Stimulated activated CD8-positive, alpha-beta memory T cell treated with anti-CD3 and anti-CD28 coated beads, Interleukin-7, amount 100 ng/mL, for 1 hour (primary cell): ENCODE measurements at places on chromosomes 6 and 20.

DNA sequence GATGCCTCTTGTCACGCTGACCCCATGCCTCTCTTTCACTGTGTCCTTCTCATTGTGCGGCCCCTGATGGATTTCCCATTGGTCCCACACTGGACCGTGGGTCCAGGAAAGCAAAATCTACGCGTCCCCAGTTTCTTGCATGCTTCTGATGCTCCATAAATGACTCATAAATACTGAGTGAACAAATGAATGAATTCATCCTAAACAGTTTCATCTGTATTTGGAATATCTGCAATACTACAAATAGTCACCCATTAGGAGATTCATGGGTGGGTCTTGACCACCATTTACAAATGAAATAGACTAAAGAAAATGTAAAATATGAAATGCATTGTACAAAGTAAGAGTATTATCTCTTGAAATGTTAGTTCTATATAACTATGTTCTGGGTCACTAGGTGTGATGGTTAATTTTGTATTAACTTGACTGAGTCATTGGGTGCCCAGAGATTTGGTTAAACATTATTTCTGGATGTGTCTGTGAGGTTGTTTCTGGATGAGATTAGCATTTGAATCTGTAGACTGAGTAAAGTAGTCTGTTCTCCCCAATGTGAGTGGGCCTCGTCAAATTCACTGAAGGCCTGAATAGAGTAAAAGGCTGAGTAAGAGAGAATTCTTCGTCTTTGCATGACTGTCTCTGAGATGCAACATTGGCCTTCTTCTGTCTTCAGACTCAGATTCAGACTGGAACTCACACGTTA is 448.7 kb downstream of the PREX1 start:
- DNase-seq: no peak

- DNase-seq: no peak
Measured at GRCh38 chr20:38196592-38196991, 31.5 kb upstream of the TGM2 start.

GRCh38 chr6:118387921-118388701 is 160.0 kb upstream of the PLN start:
- DNase-seq: no peak

DNA sequence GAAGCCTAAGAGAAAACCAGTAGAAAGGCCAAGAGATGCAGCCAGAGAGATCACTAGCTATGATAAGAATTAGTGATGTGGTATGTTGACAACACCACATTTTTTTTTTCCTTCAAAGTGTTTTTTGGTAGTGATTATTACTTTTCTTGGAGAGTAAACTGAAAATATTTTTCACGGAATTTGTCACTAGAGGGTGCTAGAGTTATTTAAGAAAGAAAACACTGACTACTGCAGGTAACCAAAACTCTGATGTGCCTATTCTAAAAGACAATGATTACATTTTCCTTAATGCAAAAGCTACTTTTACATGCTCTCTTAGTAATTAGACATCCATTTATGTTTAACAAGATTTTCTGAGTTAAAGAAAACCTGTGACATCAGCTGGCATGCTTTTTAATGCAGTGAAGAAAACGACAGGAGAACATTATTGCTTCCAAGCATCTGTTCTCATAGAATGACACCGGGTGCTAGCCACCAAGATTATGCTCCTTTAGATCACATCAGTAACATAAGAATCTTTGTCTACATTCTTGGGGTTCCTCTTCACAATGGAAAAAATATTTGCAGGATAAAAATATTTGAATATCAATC is 28.8 kb downstream of the RWDD2A start:
- no peak for DNase-seq

DNA sequence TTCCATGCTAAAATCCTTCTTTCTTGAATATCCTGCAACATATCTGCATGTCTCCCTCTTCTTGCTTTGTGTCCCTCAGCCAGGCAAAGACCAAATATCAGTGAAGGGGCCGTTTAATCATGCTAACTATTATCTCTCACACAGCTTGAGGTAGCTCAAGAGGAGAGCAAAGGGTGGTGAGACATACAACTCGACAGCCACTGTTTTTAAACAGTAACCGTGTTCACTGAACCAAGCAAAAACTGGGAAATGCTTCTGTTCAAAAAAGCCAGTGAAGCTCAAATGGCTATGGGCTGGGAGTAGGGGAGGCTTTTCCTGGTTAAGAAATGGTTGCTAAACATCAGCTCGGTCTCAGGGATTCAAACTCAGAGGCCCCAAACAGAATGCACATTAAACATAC is 83.4 kb downstream of the MAP7 start:
- DNase-seq: no peak

- no peak for DNase-seq
Measured at GRCh38 chr6:4698901-4699659, 77.1 kb upstream of the CDYL start.

- no peak for DNase-seq
Measured at GRCh38 chr6:41100871-41101287, 28.1 kb downstream of the NFYA start.

DNA sequence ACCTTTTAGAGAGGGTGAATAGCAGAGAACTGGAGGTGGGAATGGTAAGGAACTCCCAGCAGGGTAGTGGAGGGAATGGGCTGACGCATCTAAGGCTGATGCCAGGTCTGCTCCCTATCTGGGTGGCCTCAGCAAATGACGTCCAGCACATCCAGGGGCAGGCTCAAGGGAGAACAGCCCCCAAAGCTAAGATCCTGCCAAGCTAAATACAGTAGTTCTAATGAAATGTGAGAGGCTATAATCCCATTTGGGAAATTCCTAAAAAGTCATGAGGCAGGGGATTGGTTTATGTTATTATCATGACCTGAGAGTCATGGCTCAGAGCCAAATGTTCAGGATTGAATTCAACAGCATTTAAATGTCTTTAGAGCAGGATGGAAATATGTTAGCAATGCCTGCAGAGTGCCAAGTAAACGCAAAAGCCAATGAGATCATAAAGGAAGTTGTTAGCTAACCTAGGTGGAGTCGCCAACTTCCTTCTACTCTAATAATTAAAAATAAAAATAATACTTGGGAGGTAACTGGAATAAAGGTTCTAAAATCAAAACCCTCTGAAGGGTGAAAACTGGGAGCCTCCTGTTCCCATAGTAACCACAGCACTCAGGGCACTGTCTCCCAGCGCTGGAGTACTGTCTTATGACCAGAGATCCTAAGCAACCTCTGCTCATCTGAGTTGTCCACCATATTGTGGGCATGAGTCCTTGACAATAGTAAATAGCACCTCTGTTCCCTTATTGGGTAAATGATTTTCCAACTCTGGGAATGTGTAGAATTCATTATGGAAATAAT is 34.8 kb downstream of the IYD start:
- no peak for DNase-seq

DNA sequence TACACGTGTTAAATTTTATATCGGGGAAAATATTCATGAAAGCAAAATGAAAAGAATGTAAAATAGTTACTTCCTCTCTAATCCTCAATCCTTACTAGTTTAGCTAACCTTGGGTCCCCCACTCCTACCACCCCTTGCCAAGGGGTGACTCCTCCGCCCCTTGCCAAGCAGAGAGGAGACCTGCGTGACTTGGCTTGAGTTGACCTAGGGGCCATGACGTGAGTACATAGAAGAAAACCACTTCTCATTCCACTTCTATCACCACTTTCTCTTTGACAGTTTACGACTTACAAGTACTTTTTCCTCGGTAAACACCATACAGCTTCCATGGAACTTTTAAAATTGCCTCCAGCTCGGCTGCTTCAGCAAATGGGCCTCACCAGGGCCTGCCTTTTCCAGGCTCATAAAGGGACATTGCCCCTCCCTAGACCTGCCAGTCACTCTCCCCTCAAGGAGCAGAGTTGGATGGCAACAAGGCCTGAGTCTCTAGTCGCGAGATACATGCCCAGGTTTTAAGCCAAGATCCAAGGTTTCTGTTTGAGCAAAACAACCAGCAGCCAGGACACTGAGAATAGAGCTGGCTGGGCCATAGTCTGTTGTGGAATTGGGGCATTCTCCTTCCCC is 29.9 kb downstream of the SDCBP2 start:
- no peak for DNase-seq

- DNase-seq: peak; percentile 5
Measured at GRCh38 chr6:52362443-52363227, 684 bp downstream of the PAQR8 start.

- DNase-seq: no peak
Measured at GRCh38 chr6:4777394-4777935, 1.3 kb downstream of the CDYL start.

DNA sequence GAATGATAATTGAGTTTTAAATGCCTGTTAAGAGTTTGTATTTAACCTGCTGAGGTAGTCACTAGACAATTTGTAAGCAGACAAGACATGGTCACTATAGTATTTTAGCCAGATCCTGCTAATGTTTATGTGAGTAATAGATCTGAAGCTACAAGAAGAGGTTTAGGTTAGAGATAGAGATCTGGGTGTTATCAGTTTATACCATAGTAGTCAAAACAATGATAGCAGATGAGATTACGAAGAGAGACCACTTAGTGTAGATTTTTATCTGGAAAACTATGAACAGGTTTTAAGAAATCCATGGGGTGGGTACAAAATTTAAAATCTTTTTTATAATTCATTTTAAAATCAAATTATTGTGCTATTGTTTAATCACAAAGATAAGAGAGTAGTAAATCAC is 47.5 kb downstream of the PHIP start:
- DNase-seq: no peak

DNA sequence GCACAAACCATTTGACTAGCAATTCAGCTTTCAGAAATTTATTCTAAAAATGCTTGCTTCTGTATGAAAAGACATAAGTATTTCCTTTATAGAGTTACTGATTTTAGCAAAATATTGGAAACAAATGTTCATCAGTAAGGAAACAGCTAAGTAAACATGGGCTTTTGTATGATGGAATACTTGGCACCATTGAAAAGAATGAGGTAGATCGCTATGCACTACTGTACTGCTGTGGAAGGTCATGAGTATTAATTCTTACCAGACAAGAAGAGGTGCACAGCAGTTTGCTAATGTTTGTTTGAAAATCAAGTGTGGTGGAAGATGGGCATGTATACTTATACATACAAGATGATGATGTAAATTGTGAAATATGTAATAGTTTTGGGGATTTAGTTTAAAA is 73.0 kb downstream of the FARS2 start:
- no peak for DNase-seq

- no peak for DNase-seq
Measured at GRCh38 chr6:82185948-82186535, 61.5 kb downstream of the IBTK start.

GRCh38 chr20:2833761-2834160 is 6.7 kb downstream of the PCED1A start:
- no peak for DNase-seq

DNA sequence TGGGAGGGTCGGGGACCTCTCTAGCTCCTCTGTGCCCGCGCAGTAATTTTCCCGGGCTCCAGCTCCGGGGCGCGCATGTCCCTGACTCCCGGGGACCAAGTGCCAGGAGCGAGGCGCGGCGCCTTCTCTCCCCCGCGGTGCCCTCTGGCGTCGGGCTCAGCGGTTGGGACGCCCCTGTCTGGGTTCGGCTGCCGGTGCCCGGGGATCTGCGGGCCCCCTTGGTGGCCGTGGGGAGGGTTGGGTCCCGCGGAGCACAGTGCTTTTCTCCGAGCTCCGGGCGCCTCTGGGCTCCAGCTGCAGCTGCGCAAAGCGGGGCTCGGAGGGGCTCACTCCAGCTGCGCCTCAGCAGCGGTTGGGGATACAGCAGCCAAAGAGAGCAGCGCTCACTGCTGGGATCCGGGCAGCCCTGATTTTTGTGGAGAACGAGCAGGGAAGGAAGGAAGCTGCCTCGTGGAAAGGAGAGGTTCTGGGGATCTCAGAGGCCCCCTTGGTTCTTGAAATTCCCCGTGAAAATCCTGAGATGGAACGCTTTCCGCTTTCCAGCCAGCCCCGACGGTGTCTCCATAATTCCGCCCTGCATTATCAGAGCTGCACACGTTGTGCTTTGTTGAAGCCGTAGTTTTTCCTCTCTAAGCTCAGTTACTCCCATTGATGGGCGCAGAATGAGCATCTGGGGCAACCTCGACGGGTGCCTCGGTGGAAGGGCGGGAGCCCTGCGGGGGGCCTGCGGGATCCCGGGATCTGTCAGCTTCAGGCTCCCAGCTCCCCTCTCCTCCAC is 861 bp downstream of the PPP1R14C start:
- DNase-seq: no peak

DNA sequence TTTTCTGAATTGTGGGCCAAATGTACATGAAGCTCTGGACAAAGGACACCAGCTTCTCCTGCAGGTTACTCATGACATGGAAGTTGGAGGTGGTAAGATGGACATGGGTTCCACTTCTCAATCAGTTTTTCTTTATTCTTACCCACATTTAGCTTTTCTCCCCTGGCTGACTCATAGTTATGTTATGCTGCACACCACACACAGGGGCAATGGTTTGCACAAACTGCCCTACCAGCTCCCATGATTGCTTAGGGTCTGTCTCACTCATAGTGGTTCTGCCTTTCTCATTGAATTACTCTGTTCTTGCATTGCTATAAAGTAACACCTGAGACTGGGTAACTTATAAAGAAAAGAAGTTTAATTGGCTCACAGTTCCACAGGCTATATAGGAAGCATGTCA is 4.5 kb upstream of the CD109 start:
- DNase-seq: no peak

- no peak for DNase-seq
Measured at GRCh38 chr6:117495869-117496268, 13.4 kb downstream of the DCBLD1 start.

DNA sequence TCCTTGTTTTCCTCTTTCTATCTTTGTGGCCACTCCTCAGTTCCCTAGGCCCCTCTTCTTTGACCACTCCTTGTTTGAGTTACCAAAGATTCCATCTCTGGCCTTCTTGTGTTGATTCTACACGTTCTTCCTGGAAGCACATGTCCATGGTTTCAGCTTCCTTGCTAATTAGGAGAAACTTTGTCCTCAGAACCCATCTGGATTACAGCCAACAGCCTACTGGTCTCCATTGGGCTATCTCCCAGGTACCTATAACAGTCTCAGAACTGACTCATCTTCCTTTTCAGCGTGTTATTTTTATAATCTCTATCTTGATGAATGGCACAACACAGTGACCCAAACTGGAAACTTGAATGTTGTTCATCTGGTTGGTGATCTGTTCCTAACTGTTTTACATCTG is 17.5 kb downstream of the PTPRA start:
- no peak for DNase-seq

DNA sequence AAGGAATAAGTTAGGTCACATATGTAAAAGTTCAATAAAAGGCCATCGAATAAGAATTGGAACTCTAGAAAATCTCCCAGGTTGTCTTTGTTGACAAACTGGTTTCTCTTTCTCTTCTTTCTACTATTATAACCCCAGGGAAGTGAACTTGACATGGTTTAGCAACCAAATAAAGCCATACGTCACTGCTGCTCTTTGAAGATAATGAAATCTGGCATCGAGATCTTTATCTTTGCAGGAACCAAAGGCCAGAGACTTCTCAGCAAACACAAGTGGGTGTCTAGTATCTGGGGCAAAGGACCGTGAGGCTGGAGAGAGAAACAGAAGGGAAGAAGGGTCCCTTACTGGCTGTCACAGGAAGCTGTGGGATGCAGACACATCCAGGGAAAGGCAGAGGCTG is 286.7 kb upstream of the CDYL start:
- DNase-seq: no peak

DNA sequence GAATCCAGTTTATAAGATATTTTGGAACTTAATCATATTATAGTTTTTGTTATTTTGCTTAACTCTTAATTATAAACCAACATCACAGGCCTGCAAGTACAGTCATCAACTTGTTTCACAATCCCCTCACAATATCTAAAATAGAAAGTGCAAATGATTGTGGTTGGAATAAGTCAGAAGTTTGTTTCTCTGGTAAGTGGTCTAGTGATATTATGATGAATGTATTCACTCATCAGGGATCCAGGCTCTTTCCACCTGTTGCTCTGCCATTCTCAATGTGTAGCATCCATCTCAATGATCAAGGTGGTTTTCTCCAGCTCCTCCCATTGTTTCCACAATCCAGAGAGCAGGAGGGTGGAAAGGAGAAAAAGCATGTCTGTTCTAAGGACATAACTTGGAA is 54.2 kb downstream of the OPN5 start:
- no peak for DNase-seq
